ENCODE measurements at places on chromosomes 2 and 18.

GRCh38 chr2:188623995-188624643 lies 332.4 kb downstream of the GULP1 start:
- DNase-seq, result no peak

GRCh38 chr2:128535953-128536352 lies 217.3 kb upstream of the HS6ST1 start:
- no peak for DNase-seq

DNA sequence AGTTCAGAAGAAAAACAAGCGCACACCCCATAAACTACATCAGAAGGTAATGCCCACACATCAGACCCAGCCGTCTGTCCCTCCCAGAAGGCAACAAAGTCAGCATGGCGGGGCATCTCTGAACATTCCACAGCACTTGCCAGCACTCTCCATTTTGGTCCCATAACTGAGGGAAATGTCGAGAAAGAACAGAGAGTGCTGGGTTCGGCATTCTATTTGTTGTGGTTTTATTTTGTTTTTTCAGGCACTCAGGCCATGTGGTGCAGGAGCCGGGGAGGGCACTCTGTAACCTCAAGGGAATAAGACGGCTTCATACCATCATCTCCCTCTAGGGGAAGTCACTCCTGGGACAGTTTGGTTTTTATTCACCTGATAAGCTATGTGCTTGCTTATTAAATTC lies 156.0 kb downstream of the SEPTIN10 start:
- DNase-seq, result no peak

DNA sequence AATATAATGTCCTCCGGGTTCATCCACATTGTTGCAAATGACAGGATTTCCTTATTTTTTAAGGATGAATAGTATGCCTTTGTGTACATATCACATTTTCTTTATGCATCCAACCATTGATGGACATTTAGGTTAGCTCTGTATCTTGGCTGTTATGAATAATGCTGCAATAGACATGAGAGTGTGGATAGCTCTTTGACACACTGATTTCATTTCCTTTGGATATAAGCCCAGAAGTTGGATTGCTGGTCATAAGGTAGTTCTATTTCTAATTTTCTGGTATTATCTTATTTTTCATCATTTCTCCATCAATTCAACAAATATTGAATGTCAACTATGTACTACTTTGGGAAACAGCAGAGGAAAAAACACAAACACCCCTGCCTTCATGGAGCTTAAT lies 423.3 kb downstream of the MTX2 start:
- DNase-seq, result no peak

DNA sequence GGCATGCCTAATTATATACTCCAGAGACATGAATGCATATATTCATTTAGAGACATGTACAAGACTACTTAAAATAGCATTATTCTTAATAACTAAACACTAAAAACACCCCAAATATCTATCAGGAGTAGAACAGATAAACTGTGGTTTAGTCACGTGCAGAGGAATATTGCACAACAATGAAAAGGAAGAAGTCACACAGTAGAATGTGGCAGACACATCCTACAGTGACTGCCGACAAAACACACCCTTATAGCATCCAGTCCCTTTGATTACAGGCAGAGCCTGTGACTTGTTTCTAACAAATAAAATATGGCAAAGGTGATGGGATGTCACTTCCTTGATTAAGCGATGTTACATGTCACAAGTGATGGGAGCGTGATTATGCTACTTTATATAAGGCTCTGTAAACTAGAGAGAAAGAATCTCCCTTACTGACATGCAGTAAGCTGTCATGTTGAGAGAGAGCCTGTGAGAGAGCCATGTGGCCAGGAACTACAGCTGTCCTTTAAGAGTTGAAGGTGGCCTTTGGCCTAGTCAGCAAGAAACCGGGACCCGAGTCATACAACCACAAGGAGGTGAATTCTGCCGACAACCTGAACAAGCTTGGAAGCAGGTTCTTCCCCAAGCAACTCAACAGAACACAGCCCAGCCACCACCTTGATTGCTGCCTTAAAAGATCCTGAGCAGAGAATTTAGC lies 39.1 kb upstream of the LGALSL start:
- no peak for DNase-seq

GRCh38 chr2:241887806-241888522 lies 18.4 kb downstream of the RTP5 start:
- no peak for DNase-seq

DNA sequence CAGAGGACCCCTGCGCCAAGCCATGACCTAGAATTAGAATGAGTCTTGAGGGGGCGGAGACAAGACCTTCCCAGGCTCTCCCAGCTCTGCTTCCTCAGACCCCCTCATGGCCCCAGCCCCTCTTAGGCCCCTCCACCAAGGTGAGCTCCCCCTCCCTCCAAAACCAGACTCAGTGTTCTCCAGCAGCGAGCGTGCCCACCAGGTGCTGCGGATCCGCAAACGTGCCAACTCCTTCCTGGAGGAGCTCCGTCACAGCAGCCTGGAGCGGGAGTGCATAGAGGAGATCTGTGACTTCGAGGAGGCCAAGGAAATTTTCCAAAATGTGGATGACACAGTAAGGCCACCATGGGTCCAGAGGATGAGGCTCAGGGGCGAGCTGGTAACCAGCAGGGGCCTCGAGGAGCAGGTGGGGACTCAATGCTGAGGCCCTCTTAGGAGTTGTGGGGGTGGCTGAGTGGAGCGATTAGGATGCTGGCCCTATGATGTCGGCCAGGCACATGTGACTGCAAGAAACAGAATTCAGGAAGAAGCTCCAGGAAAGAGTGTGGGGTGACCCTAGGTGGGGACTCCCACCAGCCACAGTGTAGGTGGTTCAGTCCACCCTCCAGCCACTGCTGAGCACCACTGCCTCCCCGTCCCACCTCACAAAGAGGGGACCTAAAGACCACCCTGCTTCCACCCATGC lies 3.0 kb downstream of the PROC start:
- no peak for DNase-seq

- no peak for DNase-seq
These were observed 136.1 kb upstream of the CCDC150 start for GRCh38 chr2:196503398-196503797.

- DNase-seq, result no peak
These were observed 75.6 kb upstream of the TTC39C start for GRCh38 chr18:23938901-23939341.

GRCh38 chr2:118278046-118278445 lies 189.8 kb downstream of the INSIG2 start:
- DNase-seq, result no peak

GRCh38 chr2:230658877-230659652 lies 53.6 kb upstream of the CAB39 start:
- DNase-seq, result no peak

GRCh38 chr2:60364491-60364890 lies 189.0 kb downstream of the BCL11A start:
- no peak for DNase-seq

- DNase-seq, result peak; percentile 70
These were observed 108.7 kb downstream of the ZBTB7C start for GRCh38 chr18:48300463-48300961.

DNA sequence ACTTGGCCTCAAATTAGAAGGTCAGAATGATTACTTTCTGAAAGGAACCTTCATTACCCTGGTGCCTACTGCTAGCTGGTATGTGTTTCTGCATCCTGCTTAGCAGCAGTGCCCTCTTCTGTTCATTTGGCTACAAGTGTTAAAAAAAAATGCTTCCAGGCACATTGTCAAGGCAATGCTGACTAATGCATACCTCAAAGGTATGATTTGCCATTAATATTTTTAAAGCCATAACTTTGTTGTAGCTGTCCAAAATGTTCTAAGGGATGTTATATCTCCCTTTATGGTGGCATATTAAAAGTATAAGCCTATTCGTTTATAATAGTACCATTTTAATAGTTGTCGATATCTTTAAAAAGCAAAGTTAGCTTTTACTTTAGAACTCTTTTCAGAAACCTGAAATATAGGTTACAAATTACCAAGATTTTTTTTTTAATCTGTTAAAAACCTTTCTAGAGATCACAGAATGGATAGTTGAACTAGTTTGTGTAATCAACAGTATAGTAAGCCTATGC lies 52.0 kb upstream of the FAM171B start:
- peak; percentile 3 for DNase-seq

- DNase-seq, result peak; percentile 25
These were observed 102.6 kb upstream of the GLI2 start for GRCh38 chr2:120632796-120633646.

- DNase-seq, result no peak
These were observed 133.8 kb upstream of the RNF152 start for GRCh38 chr18:62026586-62026985.

GRCh38 chr2:189542145-189542882 lies 38.3 kb downstream of the SLC40A1 start:
- DNase-seq, result no peak

GRCh38 chr2:76640905-76641304 lies 881.3 kb downstream of the LRRTM4 start:
- no peak for DNase-seq

DNA sequence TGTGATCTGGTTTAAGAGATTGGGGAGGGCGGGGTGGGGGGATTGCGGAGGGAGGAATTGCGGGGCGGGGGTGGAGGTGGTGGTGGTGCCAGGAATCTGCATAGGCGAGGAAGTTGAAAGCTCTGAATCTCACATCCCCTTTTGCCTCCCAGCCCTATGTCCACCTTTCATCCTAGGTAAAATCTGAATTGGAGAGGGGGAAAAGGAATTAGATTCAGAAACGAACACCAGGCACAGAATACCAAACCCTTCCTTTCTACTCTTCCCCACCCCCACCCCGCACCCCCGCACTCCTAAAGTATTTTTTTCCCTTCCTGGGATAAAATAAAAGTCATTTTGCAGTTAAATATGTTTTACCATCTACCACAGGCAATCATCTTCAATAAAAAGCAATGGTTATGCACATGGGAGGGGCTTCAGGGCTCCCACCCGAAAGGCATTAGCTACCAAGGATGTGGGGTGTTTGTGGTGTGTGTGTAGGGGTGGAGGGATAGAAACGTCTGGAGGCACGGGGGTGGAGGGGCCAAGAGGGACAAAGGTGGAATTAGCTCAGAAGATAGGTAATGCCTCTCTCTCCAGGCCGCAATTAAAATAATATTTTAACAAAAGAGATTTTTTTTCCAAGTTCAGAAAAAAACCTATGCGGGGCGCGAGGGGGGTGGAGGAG lies 1.8 kb downstream of the IGFBP5 start:
- DNase-seq, result peak; percentile 66

- DNase-seq, result no peak
These were observed 384.6 kb downstream of the PLCL1 start for GRCh38 chr2:198188982-198189381.

- no peak for DNase-seq
These were observed 44.4 kb upstream of the PEX13 start for GRCh38 chr2:60972889-60973656.

GRCh38 chr18:55133378-55133777 lies 174.1 kb upstream of the CCDC68 start:
- no peak for DNase-seq

GRCh38 chr2:31275976-31276375 lies 42.0 kb downstream of the EHD3 start:
- DNase-seq, result no peak

DNA sequence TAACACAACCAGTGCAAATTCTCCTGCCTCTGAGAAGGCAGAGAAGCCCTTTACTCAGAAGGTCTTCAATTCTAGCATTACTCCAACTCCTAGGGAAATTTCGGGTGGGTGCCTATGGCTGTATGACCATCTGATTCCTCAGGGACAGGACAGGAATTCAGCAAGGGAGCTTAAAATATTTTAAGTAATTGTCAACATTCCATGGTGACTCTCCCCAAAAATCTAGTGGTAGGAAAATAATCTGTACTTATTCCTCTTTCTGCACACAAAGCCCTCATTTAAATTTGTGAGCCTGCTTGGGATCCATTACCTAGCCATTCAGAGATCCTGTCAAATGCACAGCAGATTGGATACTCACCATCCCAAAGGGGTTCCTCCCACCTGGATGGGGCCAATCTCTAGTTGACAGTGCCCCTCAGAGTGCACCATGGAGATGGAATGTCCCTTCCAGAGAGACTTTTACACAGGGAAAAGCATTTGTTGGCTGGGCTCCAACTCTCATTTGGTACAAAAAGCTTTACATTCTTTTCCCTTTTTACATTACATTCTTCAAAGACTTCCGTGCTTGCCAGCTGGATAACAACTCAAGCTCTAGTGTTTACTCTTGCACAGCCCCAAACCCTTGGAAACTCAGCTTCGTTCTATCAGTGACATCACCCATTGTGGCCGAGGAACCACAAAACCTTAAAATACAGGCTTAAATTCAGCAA lies 3.1 kb upstream of the TMEM150A start:
- no peak for DNase-seq

GRCh38 chr2:72980535-72981217 lies 63.4 kb downstream of the EMX1 start:
- DNase-seq, result no peak

DNA sequence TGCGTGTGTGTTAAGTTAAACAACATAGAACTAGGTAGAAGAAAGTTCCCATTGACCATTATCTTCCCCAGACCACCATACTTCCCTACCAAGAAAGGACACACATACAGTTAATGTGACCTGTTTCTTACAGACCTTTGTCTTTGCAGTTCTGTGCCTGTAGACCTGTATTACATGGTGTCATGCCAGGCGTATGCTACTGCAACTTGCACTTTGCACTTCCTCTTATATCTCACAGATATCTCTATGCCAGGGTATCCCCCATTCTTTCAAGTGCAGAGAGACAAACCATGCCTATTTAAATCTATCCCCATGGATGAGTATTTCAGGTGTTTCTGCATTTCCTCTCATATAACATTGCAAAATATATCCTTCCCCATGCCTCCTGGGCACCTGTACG lies 136.8 kb upstream of the PKDCC start:
- no peak for DNase-seq

GRCh38 chr2:174446531-174446930 lies 40.3 kb downstream of the GPR155 start:
- no peak for DNase-seq

DNA sequence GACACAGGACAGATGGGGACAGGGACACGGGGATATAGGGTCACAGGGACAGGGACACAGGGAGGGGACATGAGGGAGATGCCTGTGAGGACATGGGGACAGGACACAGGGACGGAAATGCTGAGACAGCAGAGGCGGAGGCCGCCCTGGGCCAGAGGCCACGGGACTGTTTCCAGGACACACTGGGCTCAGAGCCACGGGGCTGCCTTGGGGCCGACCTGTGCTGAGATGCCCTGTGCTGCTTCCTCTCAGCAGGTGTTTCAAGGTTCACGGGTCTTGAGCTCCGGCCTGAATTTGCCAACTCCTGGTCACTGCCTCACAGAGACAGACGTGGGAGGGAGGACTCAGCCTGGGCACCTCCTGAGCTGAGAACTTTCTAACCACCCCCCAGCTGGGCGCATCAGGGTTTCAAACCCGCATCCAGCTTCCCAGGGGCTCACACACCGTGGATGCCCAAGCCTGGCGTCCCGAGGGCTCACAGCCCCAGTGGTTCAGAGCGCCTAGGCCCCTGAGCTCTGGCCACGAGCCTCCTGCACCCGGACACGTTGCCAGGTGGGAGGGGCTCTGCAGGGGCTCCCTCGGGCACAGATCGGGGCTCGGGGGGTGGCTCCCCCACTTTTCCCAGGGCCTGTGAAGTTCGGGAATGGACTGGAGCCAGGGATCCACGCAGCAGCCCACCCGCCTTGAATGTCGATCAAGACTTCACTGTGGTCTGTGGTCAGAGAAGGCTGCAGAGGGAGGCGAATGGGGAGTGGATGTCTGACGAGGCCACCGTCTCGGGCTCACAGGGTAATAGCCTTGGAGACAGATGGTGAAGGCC lies 64.1 kb downstream of the SLC66A2 start:
- no peak for DNase-seq

GRCh38 chr18:24227977-24228666 lies 89.3 kb downstream of the CABYR start:
- no peak for DNase-seq
